ENCODE measurements at places on chromosomes 2 and 18.

GRCh38 chr2:68253219-68254068 lies 1.1 kb upstream of the PPP3R1 start:
- peak; percentile 3 for DNase-seq

- no peak for DNase-seq
Observed at GRCh38 chr2:239392072-239392357, 8.8 kb downstream of the HDAC4 start.

DNA sequence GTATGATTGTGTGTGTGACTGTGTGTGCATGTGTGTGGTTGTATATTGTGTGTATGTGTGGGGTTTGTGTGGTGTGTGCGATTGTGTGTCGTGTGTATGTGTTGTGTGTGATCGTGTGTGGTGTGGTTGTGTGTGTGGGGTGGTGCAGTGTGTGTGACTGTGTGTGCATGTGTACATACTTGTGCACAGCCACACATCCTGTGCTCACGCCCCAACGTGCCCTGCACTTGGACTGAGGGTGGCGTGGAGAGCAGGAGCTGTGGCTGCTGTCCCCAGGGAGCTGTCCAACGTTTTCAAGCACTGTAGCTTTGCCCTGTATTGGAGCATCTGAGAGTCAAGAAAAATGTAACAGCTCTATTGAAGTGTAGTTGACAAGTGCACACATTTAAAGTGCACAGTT lies 243.2 kb upstream of the HDAC4 start:
- no peak for DNase-seq

GRCh38 chr18:11823545-11823944 lies 27.7 kb upstream of the CHMP1B start:
- DNase-seq, result no peak

DNA sequence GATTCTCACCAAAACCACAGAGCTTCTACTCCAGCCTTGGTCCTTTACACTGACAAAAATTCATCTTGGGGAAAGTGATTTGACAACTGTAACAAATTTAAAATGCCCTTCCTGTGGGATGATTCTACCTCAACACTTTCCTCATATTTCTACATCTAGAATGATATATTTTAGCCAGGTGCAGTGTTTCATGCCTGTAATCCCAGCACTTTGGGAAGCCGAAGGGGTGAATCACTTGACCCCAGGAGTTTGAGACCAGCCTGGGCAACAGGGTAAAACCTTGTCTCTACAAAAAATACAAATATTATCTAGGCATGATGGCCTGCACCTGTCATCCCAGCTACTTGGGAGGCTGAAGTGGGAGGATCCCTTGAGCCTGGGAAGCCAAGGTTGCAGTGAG lies 408.6 kb downstream of the CDH7 start:
- no peak for DNase-seq

- DNase-seq, result no peak
Observed at GRCh38 chr2:75503048-75503607, 57.6 kb downstream of the EVA1A start.

DNA sequence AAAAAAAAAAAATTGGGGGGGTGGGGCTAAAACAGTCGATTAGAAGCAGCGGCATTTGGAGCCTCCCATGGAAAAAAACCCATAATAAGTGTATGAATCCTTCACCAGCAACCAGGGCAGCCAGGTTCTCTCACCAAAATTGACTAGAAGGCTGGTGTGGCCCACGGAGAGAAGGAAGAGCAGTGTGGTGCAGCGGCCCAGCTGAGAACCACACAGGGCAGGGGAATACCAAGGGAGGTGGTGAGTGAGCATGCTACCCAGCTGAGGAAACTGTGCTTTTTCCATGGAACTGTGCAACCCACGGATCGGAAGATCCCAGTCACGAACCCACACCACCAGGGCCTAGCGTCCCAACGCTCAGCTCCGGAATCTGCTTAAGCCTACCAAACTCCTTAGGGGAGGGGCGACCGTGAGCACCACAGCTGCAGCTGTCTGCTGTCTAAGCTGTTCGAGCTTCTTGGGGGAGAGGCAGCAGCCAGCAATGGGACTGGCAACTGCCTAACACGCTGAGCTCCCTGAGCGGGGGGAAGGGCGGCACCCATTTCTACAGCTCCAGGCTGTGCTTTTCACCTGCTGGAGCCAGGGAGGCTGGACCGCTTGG lies 1037.2 kb upstream of the ACVR2A start:
- no peak for DNase-seq

GRCh38 chr2:120933693-120934573 lies 198.3 kb downstream of the GLI2 start:
- DNase-seq, result no peak

- no peak for DNase-seq
Observed at GRCh38 chr2:134335601-134336000, 81.7 kb downstream of the MGAT5 start.

Measured in Calu3 (cell line).